ENCODE measurements at places on chromosomes 12 and 14.
A peak's percentile ranks its signal among the peaks of the same experiment; 100 is the strongest.

GRCh38 chr12:24127919-24128721 lies 178.7 kb upstream of the SOX5 start:
- no peak for DNase-seq

GRCh38 chr14:94110552-94111181 lies at the start of gene IFI27:
Gene IFI27, plus strand, starts transcription at chr14:94110736.
- peak; percentile 10 for DNase-seq

DNA sequence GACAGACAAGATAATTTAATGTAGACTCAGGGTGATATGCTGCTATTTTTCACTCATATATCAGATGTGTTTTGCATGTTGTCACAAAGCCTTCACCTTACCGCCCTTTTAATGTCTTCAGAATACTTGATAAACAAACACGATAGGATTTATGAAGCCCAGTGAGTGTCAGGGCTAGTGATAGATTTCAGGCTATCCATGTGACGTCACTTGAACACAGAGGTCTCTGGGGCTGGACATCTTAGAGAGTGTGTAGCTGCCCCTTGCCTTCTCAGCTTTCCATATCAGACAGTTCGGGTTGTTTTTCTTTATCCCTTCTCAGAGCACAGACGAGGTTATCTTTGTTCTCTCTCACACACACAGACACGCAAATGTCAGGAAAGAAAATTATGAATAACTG lies 105.3 kb upstream of the GSC start:
- DNase-seq: no peak

- DNase-seq: peak; percentile 56
Observed at GRCh38 chr14:105064721-105065143, 498 bp downstream of the GPR132 start.

DNA sequence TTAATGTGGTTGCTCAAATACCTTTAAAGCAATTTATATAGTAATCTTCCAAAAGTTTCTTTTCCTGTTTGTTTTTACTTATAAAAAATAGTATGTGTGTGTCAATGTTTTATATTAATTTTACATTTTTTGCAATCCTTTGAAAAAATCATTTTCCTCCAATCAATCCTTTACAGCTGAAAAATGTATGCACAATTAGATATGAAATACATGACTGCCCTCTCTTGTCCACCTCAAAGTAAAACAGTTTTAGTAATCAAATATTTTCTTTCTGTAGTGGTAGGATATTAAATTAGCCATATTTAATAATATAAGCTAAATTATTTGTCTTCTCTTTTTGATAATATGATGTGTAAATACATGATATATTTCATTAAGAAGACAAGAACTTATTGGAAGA lies 269.9 kb downstream of the ADAMTS20 start:
- DNase-seq: no peak

- DNase-seq: no peak
Observed at GRCh38 chr12:28374556-28374955, 184.3 kb downstream of the CCDC91 start.

- DNase-seq: no peak
Observed at GRCh38 chr12:84277986-84278385, 634.6 kb downstream of the SLC6A15 start.

- no peak for DNase-seq
Observed at GRCh38 chr12:20931894-20932293, 121.4 kb downstream of the SLCO1B3 start.

GRCh38 chr14:66483322-66483721 lies 2.8 kb upstream of the CCDC196 start:
- DNase-seq: no peak

DNA sequence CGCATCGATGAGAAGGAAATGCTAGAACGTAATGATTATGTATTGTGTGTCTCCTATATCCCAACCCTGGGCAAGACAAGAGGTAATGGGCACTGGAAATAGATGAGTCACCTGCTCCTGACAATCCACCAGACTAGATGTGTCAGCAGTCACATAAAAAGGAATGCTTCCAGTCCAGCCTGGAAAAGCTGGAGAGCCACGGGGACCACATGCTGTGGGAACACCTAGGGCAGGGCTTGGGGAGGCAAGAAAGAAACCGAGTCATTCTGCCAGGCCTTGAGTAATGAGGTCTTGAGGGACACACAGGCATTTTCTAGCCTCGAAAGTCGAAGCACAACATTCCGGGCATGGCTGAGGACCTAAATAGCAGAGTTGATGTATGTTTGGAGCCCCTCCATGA lies 716.7 kb upstream of the TMEM132C start:
- DNase-seq: no peak

GRCh38 chr14:61188978-61189808 lies 91.9 kb downstream of the TMEM30B start:
- DNase-seq: peak; percentile 65

DNA sequence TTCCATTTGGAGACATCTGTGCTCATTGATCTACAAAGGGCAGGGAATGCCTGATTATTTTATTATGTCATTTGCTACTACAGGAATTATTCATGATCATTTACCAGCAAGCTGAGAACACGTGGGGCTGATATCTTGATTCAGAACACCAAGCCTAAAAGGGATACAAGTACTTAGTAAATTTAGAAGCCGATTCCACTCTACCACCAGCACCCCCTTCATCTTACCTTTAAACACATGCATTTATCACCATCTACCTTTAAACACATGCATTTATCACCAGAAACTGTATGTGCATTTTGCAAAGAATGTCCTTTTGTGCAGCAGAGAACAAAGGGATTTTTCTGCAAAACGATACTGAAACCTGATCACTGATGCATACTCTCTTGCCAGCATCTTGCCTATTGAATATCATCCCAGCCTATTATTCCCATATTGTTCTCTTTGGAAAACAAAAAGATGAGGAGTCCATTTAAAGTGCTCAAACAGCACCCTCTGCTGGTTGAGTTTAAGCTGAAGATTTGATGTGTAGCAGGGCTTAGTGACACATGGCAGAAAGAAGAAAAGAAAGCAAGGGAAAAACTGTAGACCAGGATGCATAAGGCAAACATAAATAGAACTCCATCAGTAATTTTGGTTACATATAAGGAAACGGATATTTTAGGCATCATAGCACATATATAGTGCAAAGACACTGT lies 132.6 kb upstream of the PLEKHG7 start:
- DNase-seq: no peak

DNA sequence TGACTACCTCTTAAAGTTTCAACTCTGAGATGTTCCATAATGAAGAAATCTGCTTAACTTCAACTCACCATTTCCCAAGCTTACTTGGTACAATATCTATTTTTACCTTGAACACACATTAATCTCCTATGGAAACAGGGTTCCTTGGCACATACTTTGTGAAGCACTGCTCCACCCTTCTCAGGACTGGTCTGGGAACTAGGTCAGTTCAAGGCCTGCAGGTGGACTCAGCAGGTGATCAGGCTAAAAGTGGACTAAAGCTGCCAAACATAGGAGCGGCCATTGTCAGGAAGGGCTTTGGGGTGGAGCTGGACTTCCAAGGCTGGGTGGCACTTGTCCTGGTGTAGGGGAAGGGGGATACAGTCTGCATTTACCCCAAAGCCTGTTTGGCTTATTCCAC lies 202.3 kb downstream of the NUAK1 start:
- DNase-seq: no peak
